Panc1 (cell line): ENCODE measurements at places on chromosomes 13 and 19. TPM values are rescaled to one million over a fixed set of nuclear protein-coding genes. Genes with fewer than 3 reads are reported as not detected.

Gene KLK2
- total RNA-seq = not detected

Gene IQCN
- total RNA-seq = 2.5 TPM

Gene PEG3
- 0.15 TPM for total RNA-seq

DNA sequence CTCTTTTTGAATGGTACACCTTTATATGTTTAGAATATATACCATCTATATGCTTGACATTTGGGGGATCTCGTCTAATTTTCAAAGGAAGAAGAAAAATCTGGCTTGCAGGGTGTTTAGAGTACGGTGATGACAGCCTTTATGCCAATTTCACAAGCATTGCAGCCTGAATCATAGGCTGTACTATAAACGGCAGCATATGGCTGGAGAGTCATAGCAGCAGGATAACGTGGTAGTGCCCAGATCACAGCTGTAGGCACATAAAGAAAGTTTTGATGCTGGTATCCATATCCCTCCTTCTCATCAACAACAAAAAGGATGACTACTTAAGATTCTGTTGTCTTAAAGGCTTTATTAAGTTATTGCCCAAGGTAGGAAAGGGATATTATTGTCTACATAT, 253.0 kb downstream of the PCDH9 start:
- no peak overlapping the region for H3K27ac ChIP-seq
- no peak for DNase-seq
- H3K27me3 ChIP-seq = no peaks in the 10 kb centered on the region
- no peak overlapping the region for H3K4me3 ChIP-seq
- H3K36me3 ChIP-seq = no peaks in the 10 kb centered on the region
- H3K4me1 ChIP-seq = no peaks in the 10 kb centered on the region

DNA sequence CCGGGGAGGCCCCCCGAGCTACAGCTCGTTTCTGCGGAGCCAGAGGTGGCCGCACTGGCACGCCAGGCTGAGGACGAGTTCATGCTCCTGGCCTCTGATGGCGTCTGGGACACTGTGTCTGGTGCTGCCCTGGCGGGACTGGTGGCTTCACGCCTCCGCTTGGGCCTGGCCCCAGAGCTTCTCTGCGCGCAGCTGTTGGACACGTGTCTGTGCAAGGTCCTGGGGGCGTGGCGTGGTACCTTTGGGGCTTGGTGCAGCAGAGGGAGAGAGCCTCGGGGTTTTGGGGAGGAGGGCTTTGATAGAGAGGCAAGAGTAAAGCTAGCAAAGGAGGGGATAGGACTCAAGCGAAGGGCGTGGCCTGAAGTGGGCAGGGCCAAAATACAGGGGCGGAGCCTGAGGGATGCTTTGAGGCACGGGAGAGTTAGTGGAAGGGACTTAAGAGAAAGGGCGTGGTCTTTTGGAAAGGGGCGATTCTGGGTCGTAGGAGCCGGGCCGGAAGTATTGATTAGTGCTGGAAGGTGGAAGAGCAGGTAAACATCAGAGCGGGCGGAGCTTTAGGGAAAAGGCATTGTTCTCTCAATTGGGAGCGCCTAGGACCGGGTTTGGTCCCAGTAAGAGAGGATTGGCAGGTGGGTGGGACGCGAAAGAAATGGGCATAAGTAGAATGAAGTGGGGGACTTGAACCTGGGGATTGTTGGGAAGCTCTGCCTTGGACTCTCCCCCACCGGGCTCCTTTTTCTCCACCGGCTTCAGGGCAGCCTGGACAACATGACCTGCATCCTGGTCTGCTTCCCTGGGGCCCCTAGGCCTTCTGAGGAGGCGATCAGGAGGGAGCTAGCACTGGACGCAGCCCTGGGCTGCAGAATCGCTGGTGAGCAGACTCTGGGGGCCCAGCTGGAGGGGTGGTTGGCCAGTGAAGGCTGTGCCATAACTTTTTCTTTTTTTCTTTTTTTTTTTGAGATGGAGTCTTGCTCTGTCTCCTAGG, 1.2 kb downstream of the PPM1N start:
- no peaks in the 10 kb centered on the region for H3K36me3 ChIP-seq
- no peak overlapping the region for H3K4me3 ChIP-seq
- no peak for DNase-seq
- H3K27me3 ChIP-seq = no peaks in the 10 kb centered on the region
- H3K4me1 ChIP-seq = peaks cover 3% of the 10 kb centered on the region; the same call in 1 of the 2 replicates

- no peak for DNase-seq
- no peak overlapping the region for H3K27ac ChIP-seq
- no peak overlapping the region for H3K4me3 ChIP-seq
- no peaks in the 10 kb centered on the region for H3K27me3 ChIP-seq
- H3K4me1 ChIP-seq = peaks cover 14% of the 10 kb centered on the region
- no peaks in the 10 kb centered on the region for H3K36me3 ChIP-seq
Measured at GRCh38 chr19:292951-293350, 1.7 kb upstream of the PLPP2 start.

DNA sequence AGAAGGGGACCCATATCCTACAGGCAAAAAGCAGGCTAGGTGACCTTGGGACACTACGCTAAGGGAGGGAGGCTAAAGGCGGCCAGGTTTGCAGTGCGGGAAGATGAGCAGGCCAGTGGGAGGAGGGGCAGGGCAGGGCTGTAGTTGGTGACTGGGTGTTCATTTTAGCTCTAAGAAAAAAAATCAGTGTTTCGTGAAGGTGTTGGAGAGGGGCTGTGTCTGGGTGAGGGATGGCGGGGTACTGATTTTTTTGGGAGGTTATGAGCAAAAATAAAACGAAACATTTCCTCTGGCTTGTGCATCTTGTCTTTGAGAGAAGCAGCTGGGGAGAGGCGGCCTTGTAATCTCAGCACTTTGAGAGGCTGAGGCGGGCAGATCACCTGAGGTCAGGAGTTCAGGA, 4.3 kb upstream of the NUP62 start:
- no peaks in the 10 kb centered on the region for H3K27me3 ChIP-seq
- no peak overlapping the region for H3K27ac ChIP-seq
- no peak overlapping the region for H3K4me3 ChIP-seq
- H3K36me3 ChIP-seq = no peaks in the 10 kb centered on the region; the same call in none of the 2 replicates

- no peaks in the 10 kb centered on the region for H3K36me3 ChIP-seq
- DNase-seq = no peak
Measured at GRCh38 chr13:95368998-95369397, 67.7 kb upstream of the ABCC4 start.
